ENCODE measurements at places on chromosomes 3 and 15. TPM values are rescaled to one million over a fixed set of nuclear protein-coding genes. Genes with fewer than 3 reads are reported as not detected.

- DNase-seq: no peak
Observed at GRCh38 chr3:146746190-146746589, 141.0 kb upstream of the PLSCR5 start.

DNA sequence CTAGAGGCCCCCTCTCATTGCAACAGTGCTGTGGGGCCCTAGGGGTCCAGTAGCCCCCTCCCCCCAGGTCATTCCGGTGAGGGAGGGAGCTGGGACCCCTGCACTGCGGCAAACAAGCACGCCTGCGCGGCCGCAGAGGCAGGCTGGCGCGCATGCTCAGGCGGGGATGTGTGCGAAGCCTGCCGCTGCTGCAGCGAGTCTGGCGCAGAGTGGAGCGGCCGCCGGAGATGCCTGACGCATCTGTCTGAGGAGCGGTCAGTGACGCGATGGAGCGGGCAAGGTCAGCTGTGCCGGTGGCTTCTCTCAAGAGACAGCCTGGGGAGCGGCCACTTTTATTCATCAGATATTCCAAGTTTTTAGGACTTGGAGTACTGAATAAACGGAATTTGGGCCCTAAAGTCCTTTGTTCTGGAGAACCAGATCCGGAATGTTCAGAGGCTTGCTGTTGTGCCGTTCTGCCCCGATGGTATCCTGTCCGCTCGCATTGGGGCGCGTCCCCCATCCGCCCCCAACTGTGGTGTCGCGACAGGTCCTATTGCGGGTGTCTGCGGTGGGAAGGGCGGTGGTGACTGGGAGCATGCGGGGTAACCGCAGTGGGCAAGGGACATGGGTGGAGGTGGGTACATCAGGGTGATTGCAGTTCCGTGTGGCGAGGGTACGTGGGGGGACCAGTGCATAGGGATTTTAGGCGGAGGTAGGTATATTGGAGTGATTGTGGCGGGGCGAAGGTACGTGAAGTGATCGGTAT, at the start of the genes SNRPN and SNURF:
Gene SNRPN (plus strand): TSS at position 205 of the 748 bp plus-strand sequence. CDS start 19,467 bp downstream, outside the sequence.
Gene SNURF (plus strand): TSS at position 205 of the 748 bp plus-strand sequence. CDS start 62 bp downstream, at position 267.
- DNase-seq: peak; percentile 64

The ATP8B4 gene
- total RNA-seq: 124 TPM

DNA sequence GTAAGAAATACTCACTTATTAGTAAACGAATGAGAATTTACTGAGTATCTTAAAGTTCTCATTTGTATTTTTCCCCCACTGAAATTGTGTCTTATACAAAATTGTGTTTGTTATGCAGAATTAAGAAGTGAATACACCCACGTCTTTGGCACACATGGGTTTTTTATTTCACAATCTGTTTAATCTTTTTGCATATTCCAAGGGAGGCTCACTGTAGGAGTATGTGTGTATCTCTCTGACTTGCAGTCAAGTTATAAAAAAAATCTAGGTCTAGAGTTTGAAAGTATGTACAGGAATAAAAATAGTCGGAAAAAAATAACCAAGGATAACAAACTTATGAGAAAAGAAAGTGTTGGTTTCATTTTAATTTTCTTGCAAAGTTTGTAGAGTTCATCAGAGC, 255.2 kb downstream of the PDCD6IP start:
- DNase-seq: no peak

DNA sequence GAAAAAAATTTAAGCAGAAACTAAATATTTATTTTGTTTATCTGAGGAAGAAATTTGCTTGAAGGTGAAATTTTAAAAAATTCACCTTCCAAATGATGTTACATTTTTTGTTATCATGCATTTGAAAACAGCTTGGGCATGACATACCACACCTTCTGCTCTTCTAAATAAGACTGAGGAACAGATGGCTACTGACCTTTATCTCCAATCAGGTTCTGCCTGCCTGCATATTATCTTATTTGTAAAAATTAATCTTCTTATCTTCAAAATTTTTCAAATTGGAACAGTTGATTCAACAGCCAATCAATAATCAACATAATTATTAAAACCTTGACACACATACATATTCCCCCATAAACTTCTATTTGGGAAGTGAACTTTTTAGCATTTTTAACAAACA, 641.8 kb upstream of the ZNF385D start:
- no peak for DNase-seq

- no peak for DNase-seq
Observed at GRCh38 chr3:110971010-110971601, 100.5 kb upstream of the NECTIN3 start.

DNA sequence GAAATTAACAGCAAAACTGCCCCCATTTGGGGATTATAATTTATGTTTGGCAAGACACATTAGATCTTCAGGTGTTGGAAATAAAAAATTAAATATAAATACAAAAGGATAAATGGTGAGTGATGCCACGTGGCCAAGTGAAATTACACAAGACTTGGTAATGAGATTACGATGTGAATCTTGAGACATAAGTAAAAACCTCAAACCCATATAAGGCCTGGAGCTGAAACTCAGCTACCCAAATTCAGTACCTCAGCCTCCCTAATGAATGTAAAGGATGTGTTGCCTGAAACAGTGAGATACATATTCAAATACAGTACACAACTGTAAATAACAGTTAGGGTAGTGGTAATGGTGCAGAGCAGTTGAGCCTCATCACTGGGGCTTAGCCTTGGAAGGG, 1146.6 kb downstream of the OTOL1 start:
- no peak for DNase-seq

DNA sequence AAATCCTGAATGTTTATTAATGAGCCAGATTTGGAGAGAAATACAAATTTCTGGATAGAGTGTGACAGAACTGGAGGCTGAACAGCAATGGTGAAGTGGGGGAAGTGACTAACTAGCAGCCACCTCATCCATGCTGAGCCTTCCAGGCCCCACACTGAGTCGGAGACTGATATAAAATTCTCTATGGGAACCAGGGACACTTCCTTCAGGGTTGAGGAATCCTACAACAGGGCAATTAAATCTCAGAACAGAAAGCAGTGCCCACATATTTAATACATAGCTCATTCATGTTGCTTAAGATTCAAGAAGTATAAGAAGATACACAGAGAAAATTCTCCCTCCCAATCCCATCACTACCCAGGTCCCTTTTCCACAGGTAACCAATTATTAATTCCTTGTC, 49.3 kb downstream of the HACD2 start:
- DNase-seq: no peak

GRCh38 chr15:70246623-70247220, 149.0 kb upstream of the TLE3 start:
- DNase-seq: no peak

DNA sequence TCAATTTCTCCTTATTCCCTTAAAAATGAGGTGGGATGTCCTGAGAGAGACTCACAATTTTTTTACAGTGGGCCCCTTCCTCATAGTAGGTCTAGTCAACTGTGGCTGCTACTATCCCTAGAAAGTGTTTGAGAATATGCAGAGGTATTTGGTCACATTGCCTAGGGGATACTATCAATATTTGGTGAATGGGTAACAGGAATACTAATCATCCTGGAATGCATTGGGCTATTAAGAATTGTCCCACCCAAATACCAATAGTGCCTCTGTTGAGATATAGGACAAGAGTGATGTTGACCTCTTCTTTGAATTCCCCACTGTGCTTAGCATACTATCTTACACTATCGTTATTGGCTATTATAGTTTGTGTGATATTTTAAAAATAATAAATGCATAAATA, 389.4 kb downstream of the DIPK2A start:
- no peak for DNase-seq

GRCh38 chr3:53161450-53161819, 426 bp downstream of the PRKCD start:
- peak; percentile 35 for DNase-seq

The SCAANT1 gene
- total RNA-seq: not detected

The SPTSSB gene
- total RNA-seq: under 0.01 TPM

DNA sequence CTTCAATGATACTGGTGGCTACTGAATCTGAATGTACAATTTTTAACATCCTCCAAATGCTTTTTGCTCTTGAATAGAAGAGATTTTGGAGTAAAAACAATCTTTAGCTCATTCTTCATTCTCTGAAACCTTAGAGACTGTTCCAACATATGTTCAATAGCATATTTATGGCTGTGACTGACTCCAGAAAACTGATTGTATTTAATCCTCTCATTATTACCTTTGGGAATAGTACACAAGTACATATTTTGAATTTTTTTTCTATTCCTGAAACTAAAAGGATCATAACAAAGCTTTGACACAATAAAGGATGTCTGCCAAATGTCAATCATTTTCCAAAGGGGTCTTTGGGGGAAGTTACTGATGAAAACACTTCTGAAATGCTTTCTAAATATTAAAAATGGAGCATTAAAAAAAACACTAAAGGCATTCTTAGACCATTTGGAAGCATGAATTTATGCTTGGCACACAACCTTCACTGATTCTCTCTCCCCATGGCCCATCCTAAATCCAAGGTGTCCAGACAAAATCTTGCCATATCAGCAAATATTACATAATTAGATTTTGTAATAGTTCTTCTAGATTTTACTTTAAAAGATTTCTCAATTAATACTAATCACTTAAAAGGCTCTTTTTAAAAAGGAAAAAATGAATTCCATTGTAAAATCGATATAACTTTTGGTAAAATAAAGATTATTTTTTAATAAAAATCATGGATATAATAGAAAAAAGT, 936.8 kb downstream of the EPHA3 start:
- DNase-seq: no peak

GRCh38 chr3:142481196-142481595, 33.4 kb upstream of the XRN1 start:
- DNase-seq: no peak

DNA sequence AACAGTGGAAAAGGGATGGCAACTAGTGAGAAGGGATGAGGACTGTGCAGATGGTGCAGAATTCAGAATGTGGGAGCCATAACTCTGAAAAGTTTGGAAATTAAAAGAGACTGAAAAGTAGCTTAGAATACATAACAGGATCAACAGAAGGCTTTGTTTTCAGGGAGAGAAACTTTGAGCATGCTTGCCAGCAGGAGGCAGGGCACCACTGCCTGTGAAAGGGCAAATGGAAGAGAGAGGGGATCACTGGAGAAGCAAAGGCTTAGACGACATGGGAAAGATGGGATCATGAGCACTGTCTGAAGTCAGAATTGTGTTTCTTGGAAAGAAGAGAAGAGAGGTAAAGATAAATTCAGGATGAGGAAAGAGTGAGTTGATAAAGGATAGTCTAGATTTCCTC, 99.6 kb downstream of the ABI3BP start:
- no peak for DNase-seq

The SOX14 gene
- total RNA-seq: not detected

DNA sequence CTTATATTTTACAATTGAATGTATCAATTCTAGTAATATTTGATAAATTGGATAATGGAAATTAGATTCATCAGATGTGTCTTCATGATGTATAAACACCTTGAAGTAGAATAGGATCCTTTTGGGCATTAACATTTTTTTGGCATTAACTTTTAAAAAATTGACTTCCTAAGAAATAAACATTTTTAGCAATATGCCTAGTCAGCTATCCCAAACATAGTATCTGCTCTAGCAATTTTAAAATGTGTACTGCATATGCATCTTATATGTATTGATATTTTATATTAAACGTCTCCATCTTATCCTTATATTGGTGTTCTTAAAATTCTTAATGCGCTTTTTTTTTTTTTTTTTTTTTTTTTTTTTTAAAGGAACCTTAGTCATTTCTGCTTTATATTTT, 8.5 kb downstream of the CCNDBP1 start:
- no peak for DNase-seq

The SERPINI1 gene
- total RNA-seq: 35.0 TPM

GRCh38 chr3:136778865-136779264, 26.7 kb upstream of the STAG1 start:
- no peak for DNase-seq

GRCh38 chr15:80234883-80235282, 17.1 kb downstream of the CTXND1 start:
- DNase-seq: no peak

DNA sequence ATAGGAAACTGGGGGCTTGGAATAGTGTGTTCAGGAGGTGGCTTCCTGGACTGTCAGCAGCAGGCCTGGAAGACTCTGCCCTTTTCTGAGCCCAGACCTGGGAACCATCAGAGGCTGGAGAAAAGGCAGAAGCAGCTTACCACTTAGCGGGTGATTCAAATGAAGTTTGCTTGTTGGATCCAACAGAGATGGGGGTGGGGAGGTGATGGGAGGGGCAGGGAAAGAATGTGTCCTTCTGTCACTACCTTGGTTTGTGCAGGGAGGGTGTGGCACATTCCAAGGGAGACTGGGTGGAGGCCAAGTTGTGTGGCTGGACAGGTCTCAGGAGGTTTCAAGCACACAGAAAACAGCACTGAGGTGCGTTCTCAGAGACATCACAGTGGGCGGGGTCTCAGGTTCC, 58.8 kb downstream of the TRAK1 start:
- no peak for DNase-seq

GRCh38 chr3:76552653-76553052, 487.2 kb upstream of the ROBO2 start:
- DNase-seq: no peak

The NUP210 gene
- 9.5 TPM for total RNA-seq

DNA sequence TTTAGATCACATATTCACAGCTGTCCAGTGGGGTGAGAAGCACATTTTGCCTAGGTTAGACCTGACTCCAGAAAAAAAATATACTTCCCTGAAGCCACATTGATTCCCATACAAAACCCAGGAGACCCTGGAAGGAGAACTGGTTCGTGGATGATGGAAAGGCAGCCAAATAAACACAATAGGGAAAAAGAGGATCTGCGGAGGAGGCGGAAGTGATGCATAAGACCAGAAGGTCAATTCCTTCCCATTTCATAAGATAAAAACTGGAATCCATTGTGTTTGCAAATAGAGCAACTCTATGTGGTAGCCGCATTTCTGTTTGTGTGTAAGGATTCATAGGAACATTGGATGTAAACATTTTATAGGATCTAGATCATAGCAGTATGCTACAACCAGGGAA, 781.9 kb upstream of the GRM7 start:
- no peak for DNase-seq

- no peak for DNase-seq
Observed at GRCh38 chr15:74657846-74658245, 38.0 kb downstream of the EDC3 start.

GRCh38 chr15:89876396-89877082, 17.3 kb downstream of the AP3S2 start:
- no peak for DNase-seq

GRCh38 chr3:39501968-39502837, 34.7 kb downstream of the MOBP start:
- no peak for DNase-seq

DNA sequence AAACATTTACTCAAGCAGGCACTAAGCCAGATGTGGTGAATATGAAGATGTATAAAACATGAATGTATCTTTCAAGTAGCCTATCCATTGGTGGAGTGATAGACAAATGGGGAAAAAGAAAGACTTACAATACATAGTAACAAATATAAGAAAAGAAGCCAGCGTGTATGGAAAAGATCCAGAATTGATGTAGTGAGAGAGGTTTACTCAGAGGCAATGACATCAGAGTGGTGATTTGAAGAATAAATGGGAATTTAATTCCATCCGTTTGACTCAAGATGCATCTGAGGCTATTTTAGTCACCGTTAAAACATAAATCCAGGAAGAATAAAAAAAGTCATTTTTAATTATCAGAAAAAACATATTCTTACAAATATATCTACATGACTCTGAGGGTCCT, 162.6 kb downstream of the IL1RAP start:
- DNase-seq: no peak

Measured in uterus (tissue), 4 donors.